ENCODE measurements at places on chromosomes 13 and 19. TPM values are rescaled to one million over a fixed set of nuclear protein-coding genes. Genes with fewer than 3 reads are reported as not detected.

MEIOSIN gene
- 0.11 TPM for total RNA-seq

CYP4F2 gene
- total RNA-seq = 1.2 TPM

PNMA8C gene
- total RNA-seq = 1.2 TPM

ZNF790 gene
- total RNA-seq = 8.6 TPM

DNA sequence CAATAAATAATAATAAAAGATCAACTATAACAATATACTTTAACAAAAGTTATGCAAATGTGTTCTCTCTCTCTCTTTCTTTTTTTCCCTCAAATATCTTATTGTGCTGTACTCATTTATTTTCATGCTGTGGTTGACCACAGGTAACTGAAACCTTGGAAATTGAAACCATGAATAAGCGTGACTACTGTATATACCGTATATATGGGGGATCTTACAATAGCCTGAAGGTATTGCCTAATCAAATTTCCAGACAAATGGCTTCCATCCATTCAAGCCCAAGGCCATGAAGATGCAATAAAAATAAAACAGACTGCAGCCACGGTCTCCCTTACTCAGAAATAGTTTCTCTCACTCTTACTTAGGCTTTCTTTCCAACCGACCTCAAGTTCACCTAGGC is 98.3 kb downstream of the SLITRK6 start:
- H3K4me1 ChIP-seq = no peaks in the 10 kb centered on the region
- H3K27me3 ChIP-seq = no peaks in the 10 kb centered on the region
- H3K27ac ChIP-seq = no peak overlapping the region
- no peak overlapping the region for H3K4me3 ChIP-seq

- no peaks in the 10 kb centered on the region for H3K36me3 ChIP-seq
- no peak overlapping the region for H3K27ac ChIP-seq
- H3K27me3 ChIP-seq = no peaks in the 10 kb centered on the region
- DNase-seq = no peak
- H3K4me1 ChIP-seq = peaks cover 7% of the 10 kb centered on the region
These were observed 671.0 kb downstream of the SLITRK1 start for GRCh38 chr13:83211301-83211700.

GRCh38 chr13:30113983-30114570 is 193.3 kb downstream of the KATNAL1 start:
- H3K36me3 ChIP-seq = 0 out of 2 replicates have a peak, but pooled peaks cover 2% of the 10 kb centered on the region
- 0 out of 2 replicates have a peak overlapping the region, but pooled peaks have one; percentile 60 for H3K27ac ChIP-seq
- H3K4me1 ChIP-seq = peaks cover 41% of the 10 kb centered on the region
- peaks cover 19% of the 10 kb centered on the region for H3K27me3 ChIP-seq
- no peak for DNase-seq

DNA sequence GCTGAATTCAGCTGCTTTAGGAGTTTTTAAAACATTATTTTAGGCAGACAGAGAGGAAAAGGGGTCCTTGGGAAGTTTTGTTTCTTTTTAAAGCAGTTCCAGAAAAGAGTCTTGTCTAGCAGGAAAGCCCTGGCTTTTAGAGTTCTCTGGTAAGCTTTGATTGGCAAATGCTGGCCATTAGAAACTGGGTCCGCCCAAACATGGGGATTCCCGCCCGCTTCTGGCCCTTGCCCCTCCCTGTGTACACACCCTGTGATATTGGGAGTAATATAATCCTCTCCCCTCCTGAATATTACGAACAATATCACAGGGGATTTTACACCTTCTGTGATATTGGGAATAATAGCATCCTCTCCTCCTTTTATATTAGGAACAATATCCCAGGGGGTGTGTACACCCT is 58.9 kb downstream of the ERICH4 start:
- H3K36me3 ChIP-seq = no peaks in the 10 kb centered on the region
- H3K27ac ChIP-seq = no peak overlapping the region
- no peak for DNase-seq
- H3K27me3 ChIP-seq = peaks cover 95% of the 10 kb centered on the region

DNA sequence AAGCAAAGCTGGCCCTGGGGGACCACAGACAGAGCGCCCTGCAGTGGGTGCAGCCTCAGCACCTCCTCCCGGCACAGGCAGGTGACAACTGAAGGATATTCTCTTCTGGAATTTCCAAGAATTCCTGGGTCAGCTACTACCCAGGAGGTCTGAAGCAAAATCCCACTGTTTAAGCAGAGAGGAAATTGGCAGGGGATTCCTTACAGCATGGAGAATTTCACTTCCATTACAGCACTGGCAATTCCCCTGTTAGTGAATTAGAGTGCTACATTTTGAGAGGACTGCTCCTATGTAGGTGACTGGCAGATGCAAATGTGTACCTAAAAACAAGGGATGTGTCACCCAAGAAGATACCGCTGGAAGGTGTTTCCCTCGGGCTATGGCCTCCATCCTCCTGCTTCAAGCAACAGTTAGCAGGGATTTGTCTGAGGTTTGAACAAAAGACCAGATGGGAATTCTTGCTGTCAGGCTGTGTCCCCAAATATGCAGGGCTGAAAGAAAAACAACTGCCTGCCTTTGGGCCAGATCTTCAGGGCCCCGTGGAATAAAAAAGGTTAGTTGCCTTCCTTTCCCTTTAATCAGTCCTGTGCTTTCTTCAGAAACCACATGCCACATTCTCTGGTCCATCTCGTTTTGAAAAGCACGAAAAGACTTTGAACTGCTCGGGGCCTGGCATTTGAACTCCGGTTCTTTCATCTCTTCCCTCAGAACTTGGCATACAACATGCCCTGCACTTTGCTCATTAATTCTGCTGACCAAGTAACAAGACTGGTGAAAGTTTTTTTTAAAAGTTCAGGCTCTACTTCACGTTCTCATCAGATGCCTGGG is 296.4 kb downstream of the DNAJC15 start:
- DNase-seq = no peak
- no peaks in the 10 kb centered on the region for H3K27me3 ChIP-seq

- no peak for DNase-seq
- no peaks in the 10 kb centered on the region for H3K4me1 ChIP-seq
- H3K36me3 ChIP-seq = peaks cover 46% of the 10 kb centered on the region
- H3K27ac ChIP-seq = no peak overlapping the region
- no peak overlapping the region for H3K4me3 ChIP-seq
These were observed 111.8 kb downstream of the TUBA3C start for GRCh38 chr13:19069684-19070397.

- H3K36me3 ChIP-seq = peaks cover 2% of the 10 kb centered on the region
- DNase-seq = no peak
- no peak overlapping the region for H3K27ac ChIP-seq
- H3K4me1 ChIP-seq = no peaks in the 10 kb centered on the region
- H3K27me3 ChIP-seq = peaks cover 9% of the 10 kb centered on the region
These were observed 24.2 kb upstream of the TMEM255B start for GRCh38 chr13:113734826-113735125.

DNA sequence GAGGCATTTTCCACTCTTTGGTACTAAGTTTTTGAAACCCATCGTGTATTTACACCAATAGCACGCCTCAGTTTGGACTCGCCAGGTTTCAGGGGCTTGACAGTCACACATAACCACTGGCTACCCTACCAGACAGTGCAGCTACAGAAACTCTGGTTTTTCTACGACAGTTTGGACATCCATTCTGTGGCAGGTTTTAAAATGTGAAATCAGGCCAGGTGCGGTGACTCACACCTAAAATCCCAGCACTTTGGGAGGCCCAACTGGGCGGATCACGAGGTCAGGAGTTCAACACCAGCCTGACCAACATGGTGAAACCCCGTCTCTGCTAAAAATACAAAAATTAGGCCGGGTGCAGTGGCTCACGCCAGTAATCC is 13.2 kb downstream of the KDELR1 start:
- H3K4me1 ChIP-seq = no peaks in the 10 kb centered on the region
- H3K27ac ChIP-seq = no peak overlapping the region
- no peak overlapping the region for H3K4me3 ChIP-seq

GRCh38 chr19:42442833-42443232 is at the start of gene CXCL17:
Gene CXCL17 (minus strand): TSS chr19:42442946. CDS start chr19:42442832, 114 bp downstream.
- no peak within 1 kb of the TSS for H3K4me3 ChIP-seq
- peaks cover 19% of the 10 kb centered on the region for H3K4me1 ChIP-seq
- H3K27ac ChIP-seq = no peak within 1 kb of the TSS
- DNase-seq = no peak
- H3K27me3 ChIP-seq = peaks cover 32% of the 10 kb centered on the region
- no peaks in the 10 kb centered on the region for H3K36me3 ChIP-seq

DNA sequence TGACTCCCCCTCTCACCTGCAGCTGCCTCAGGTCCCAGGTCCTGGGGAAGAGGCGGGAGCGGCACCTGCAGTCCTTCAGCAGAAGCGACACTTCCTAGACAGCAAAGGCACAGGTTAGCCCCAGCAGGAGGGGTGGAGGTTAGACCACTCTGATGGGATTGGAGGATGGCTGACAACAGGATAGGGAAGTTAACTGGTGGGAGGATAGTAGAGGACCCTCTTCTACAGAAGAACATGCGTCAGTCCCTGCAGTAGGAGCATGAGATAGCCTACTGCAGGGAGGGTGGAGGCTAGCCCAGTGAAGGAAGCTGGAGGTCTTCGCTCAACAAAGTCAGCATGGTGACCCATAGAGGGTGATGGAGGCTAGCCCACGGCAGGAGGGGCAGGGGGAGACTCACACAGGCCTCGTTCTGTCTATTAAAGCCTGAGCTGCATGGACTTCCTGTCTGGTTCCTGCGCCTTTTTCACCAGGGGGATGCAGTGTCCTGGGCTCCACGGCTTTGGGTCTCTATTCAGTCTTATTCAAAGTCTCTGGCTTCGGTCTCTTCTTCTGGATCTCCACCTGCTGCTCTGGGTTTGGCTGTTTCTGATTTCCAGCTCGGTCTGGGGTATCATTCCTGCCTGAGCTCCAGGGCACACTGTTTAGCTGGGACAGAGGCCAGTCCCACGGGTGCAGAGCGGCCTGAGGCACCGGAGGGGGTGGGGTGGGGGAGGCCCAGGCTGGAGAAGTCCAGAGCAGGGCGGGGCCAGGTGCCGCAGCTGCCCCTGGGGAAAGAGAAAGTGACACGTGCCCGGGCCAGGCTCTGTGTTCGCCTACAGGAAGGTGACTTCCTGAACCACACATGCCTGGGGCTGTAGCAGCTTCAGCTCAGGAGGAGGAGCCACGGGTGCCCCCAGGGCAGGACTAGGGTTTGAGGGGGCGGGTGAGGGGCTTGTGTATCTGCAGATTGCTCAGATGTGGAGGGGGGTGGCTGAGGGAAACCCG is 7.3 kb downstream of the IFNL3 start:
- no peak overlapping the region for H3K27ac ChIP-seq
- peak; percentile 44 for DNase-seq
- no peak overlapping the region for H3K4me3 ChIP-seq
- no peaks in the 10 kb centered on the region for H3K36me3 ChIP-seq

GRCh38 chr13:111139452-111139851 is 24.3 kb downstream of the ARHGEF7 start:
- H3K27me3 ChIP-seq = peaks cover 4% of the 10 kb centered on the region
- no peak for DNase-seq
